ENCODE measurements at places on chromosomes 11 and 22.

DNA sequence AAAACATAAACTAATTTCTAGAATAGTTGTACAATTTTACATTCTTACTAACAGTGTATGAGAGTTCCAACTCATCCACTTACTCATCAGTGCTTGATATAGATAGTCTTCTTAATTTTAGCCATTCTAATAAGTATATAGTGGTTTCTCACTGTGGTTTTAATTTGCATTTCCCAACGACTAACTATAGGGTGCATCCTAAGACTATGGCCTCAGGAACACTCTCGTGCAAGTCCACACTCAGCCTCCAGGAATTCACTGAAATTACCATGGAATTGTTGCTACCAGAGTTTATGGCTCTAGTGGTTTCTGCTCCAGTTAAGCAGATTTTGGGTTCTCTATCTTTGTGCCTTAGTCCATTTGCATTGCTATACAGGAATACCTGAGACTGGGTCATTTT is 60.1 kb upstream of the GUCY1A2 start:
- DNase-seq = no peak

DNA sequence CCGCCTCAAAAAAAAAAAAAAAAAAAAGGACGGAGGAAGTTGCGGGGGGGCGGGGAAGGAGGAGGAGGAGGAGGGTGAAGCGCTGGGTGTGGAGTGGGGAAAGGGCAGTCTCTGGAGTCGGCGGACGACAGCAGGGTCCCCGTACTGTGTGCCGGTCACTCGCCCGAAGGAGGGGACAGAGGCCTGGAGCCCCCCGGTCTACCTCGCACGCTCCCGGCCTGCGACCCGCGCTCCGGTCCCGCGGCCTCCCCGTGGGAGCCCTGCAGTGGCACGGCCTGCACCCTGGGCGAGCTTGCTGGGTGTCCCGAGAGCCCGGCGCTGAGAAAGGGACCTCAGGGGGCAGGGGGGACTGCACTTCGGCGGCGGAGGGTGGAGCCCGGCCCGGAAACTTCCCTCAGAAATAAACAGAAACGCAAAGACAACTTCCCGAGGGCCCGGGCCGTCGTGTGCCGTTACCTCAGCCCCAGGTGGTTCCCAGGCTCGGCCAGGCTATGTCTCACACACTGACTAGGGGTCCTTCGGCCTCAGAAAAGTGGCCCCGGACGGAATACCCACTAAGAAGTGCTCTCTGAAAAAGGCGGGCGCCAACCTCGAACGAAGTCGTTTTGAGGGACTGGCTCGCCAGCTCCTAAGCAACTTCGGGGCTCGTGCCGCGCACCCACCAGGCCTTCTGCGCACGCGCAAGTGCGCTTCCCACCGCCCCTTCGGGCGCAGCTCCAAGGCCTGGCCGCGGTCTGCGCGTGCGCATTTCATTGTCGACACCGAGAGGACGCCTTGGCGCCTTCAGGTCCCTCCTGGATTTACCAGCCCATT is at the start of gene MAJIN:
Gene MAJIN (minus strand): TSS at position 688 of the 813 bp plus-strand sequence. CDS start 12,703 bp downstream, outside the sequence.
- DNase-seq = no peak

DNA sequence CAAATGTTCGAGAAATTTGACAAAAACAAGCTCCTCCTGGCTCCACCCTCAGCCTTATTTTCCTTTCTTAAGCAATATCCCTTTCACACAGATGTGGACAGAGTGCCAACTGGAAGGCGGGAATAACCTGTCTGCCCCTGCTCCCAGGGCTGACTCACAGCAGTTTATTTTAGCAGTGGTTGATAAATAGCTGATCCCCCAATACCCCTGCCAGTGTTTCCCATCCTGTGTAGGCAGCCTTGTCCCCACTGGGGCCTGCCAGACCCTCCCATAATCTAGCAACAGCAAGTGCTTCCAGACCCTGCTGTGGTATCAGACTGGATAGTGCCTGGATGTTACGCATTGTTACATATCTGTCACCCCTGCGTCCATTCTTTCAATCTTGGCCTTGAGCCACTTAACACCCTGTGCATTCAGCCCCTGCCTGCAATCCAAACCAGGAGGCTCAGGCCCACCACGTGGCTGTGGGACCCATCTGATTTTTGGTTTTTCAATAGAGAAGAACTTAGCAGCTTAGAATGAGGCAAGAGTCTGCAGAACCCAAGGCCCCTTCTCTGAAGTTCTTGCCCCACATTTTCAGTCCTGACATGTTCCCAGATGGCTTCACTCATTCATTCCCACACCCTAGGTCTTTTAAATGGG is 53.7 kb downstream of the PARVA start:
- no peak for DNase-seq

- DNase-seq = no peak
These were observed 7.6 kb downstream of the VSIG10L2 start for GRCh38 chr11:125953401-125953935.

- no peak for DNase-seq
These were observed 11.7 kb downstream of the FADS1 start for GRCh38 chr11:61805146-61805545.

- no peak for DNase-seq
These were observed 17.5 kb downstream of the NUCB2 start for GRCh38 chr11:17294033-17294432.

DNA sequence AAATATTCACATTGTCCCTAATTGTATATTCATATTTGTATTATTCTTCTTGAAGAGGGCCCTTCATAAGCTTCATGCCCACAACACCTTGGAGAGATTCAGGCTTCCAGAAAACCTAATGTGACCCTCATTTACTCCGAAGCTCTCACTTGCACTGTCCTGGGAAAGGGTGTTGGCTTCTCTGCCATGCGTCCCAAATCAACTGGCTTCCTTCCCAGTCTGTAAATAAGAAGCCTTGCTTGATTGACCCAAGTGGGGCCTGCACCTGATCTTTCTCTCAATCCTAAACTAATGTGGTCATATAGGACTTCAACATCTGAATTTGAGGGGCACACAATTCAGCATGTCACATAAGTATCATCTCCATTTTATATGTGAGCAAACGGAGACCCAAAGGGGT is 40.5 kb upstream of the ZBTB16 start:
- DNase-seq = no peak

GRCh38 chr22:24068717-24069297 is 57.7 kb downstream of the CABIN1 start:
- DNase-seq = no peak
